BE2C (cell line): ENCODE measurements at places on chromosomes 1 and 21.
A peak's percentile ranks its signal among the peaks of the same experiment; 100 is the strongest.

- DNase-seq, result no peak
Observed at GRCh38 chr1:201039876-201040275, 16.4 kb upstream of the KIF21B start.

DNA sequence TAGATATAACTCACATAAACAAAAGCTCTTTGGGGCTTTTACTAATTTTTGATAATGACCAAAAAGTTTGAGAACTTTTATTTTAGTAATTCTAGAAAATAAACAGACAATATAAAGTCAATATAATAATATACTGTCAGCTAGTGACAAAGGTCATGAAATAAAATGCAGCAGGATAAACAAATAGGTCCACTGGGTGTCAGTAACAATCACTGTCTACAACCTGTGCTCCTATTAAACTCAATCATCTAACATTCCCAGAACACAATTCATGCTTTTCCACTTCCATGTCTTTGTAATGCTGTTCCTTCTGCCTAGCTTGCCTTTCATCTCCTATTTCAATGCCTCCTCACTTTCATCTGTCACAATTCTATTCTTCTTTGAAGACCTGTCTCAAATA is 186.1 kb downstream of the GIPC2 start:
- no peak for DNase-seq

- DNase-seq, result no peak
Observed at GRCh38 chr1:64229307-64229706, 25.9 kb downstream of the UBE2U start.

DNA sequence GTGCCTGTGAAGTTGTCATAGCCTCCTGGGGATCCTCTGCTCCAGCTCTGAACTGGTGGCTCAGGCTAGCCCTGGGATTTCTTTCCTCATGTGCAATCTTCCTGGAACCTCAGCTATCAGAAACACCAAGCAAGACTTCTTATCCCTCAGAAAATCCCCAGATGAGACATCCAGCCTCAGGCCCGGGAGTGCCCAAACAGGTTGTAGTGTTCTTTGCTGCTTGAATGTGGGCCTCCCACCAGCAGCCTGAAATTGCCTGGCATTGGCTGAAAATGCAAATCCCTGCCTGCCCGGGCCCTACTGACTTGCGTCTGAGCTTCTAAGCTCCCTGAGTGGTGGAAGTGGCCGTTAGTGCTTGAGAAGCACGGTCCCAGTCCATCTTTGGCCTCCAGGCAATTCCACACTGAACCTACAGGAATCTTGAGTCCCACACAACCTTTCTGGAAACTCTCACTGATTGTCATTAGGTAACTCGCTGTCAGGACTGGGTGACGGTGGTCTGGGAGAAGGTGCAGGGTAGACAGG is 146.8 kb downstream of the ZBTB18 start:
- no peak for DNase-seq

DNA sequence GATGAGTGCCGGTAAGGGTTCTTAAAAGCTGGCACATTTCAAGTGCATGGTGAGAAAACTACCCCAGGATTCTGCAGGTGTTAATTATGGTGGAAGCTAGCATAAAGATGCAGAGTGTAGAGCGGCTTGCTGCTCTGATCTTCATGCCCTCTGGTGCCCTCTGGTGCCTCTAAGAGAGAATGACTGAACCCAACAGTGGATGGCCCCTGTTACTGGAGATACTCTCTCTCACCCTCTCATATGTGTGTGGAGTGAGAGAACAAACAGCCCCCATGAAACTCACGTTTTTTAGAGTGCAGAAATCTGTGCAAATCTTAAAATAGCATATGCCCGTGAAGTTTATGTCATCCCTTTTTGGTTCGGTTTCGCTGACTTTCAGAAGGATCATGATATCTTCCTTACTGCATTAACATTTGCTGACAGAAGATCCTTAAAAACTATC is 90.0 kb downstream of the GRIK1 start:
- DNase-seq, result peak; percentile 50
